ENCODE measurements at places on chromosomes 7 and 10.

GRCh38 chr10:78729800-78730199, 339.0 kb upstream of the ZMIZ1 start:
- DNase-seq = no peak

- no peak for DNase-seq
These were observed 300.7 kb upstream of the ZNF32 start for GRCh38 chr10:43949351-43949750.

- DNase-seq = no peak
These were observed 4.1 kb downstream of the BAIAP2L1 start for GRCh38 chr7:98396768-98397167.

DNA sequence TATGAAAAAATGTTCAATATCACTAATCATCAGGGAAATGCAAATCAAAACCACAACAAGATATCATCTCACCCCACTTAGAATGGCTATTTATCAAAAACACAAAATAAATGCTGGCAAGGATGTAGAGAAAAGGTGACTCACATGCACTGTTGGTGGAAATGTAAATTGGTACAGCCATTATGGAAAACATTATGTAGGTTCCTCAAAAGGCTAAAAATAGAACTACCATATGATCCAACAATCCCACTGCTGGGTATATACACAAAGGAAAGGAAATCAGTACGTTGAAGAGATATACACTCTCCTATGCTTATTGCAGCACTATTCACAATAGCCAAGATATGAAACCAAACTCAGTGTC, 50.2 kb downstream of the CDK1 start:
- no peak for DNase-seq

- no peak for DNase-seq
These were observed 112.7 kb downstream of the CREB5 start for GRCh38 chr7:28524978-28525377.

- no peak for DNase-seq
These were observed 44.5 kb upstream of the HSPB1 start for GRCh38 chr7:76257973-76258372.

- no peak for DNase-seq
These were observed 82.5 kb downstream of the ZNF365 start for GRCh38 chr10:62456611-62457101.

DNA sequence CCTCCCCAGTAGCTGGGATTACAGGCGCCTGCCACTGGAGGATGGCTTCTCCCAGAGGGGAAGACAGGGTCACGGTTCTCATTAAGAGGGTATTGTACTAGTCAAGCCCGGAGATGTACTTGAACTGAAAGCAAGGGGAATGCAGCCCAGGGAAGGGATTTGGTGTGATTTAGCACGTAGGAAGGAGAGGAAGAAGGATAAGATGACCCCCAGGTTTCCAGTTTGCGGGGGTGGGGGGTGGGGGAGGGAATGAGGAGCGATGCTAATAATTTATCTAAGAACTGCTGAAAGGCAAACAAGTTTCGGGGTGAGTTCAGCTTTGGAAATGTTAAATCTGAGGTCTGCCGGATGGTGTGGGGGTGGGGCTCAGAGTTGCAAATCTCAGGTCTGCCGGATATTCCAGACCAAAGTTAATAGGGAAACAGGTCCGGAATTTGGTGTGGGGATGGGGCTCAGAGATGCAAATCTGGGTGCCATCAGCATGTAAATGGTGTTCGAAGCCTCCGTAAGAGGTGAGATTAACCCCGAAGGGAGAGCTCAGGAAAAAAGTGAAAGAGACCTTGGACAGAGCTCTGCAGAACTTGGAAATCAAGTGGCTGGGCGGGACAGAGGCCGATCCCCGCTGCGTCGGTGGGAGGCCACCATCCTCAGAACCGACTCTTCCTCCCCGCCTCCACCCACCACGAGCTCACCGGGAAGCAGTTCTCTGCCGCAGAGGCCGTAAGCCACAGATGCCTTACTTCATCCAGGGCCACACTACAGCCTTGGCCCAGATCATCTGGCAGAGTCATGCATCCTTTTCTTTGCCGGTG, 1.6 kb upstream of the SEPHS1 start:
- no peak for DNase-seq

Data from NCI-H1092 treated with DMSO at 0.1 percent for 48 hours (cell line).